ENCODE measurements at places on chromosomes 16 and 17.

GRCh38 chr16:11613381-11614303 lies 26.9 kb upstream of the LITAF start:
- no peak for DNase-seq

DNA sequence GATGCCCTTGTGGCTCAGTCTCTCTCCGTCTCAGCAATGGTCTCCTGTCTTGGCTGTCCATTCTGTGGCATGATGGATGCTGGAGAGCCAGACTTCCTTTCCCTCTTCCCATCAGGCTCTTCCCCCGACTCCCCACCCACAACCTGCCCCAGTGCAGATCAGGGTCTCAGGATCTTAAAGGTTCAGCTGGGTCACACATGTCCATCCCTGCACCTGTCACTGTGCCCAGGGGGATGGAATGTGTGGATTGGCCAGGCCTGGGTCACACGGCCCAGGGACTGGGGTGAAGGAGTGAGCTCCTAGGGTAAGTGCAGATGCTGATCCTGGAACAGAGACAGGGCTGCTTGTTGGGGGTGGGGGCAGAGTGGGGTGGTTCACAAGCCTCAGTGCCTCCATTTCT lies 23.0 kb downstream of the ADGRG5 start:
- no peak for DNase-seq

DNA sequence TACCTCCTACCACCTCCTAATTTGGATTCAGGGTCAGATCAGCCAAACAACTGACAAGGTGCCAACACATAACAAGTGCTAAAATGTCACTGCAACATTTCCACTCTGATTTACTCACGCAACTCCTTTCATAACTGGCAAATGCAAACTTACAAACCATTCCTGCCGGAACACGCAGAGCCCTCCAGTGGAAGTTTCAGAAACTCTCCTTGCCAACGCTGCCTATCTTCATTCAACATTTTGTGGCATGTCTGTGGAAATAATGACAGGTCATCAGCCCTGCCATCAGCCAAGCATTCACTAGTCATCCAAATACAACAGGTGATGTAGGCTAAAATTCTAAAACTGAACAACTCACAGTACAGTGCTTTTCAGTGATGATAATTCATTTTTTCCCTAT lies 37.7 kb upstream of the OR3A1 start:
- DNase-seq: no peak

GRCh38 chr17:74325376-74325742 lies 667 bp upstream of the KIF19 start:
- no peak for DNase-seq

GRCh38 chr16:31194898-31195297 lies 7.7 kb downstream of the PYCARD start:
- no peak for DNase-seq

DNA sequence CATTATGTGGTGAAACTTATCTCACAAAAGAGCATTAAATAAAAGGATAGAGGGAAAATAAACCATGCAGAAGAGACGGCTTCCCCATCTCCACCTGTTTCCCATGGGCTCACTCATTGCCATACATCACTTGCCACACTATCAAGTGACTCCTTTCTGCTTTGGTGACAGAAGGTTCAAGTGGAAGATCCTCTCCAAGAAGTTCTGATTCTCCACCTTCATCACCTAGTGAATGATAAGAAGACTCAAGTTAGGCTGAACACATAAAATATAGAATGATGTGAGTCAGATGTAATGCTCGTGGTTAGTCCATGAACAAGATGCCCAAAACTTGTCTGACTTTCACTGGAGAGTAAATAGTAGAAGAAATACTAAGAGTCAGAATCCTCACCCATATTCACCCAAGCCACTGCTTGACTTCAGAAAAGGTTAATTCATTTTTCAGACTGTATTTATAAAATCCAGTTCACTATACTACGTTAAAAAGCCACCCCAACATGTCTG lies 100.1 kb upstream of the TOB1 start:
- DNase-seq: no peak

DNA sequence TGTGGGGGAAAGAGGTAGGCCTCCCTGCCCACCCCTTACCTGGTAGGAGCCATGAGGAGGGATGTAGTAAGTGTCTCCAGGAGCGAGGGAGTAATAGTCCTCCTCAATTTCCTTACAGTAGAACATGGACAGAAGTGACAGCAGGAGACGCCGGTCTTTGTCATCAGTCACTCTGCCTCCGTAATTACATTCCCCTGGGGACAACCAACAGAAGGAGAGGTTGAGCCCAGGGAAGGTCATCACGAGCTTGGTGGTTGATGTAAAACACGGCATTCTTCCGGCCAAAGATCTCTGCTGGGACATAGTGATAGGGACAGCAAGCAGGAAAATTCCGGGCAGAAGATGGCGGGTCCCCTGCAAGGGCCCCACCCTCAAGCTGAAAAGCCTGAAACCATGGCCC lies 47.9 kb downstream of the LYRM1 start:
- no peak for DNase-seq

- DNase-seq: no peak
Measured at GRCh38 chr16:280991-281659, 734 bp downstream of the ARHGDIG start.

DNA sequence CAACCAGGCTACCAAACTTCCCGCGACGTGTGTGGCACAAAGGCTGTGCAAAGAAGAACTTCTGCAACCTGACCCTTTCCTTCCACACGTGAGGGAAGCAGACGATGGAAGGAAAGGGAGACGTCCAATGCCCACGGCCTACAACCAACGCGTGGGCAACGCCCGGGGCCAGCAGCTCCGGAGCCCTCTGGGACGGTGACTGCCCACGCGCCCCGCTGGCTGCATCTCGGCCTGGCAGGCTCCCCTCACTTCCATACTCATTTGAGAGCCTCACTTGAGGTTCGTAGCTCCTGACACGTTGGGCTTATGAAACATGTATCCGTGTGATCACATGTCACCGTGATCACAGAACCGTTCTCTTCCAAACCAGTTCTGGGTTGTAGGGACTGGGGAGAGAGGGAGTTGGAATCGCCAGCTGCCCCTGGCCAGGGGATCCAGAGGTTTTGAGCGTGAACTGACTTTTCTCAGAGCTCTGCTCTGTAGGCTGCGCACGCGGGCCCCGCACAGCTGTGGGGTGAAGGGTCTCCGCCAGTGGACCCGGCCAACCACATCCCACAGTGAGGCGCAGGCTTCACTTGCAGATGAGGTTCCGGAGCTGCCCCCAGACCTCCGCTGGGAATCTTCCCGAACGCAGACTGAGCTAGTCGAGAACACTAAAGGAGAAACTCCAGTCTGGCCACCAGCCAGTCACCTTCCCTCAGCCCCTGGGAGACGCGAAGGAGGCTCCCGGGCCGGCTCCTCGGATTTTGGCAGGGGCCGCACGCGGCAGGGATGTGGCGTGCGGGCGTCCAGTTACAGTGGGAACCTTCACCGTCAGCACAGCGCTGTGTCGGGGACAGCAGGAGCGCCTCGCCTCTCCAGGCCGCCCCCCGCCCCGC lies 1.0 kb downstream of the LMF1 start:
- DNase-seq: no peak

DNA sequence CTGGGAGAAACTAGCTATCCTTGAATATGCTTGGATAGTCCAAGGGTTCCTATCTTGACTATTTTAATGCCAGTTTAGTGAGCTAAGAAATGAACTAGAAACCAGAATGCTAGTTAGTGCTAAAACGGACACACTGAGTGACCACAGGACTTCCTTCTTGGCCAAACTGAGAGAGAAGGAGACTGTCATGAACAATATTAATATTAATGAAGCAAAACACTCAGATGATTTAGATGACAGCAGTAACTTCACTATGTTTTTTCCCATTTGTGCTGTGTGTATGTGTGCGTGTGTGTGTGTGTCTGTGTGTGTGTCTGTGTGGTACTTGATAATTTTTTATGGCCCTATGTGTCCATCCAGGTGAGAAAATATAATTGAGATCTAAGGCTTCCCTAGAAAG lies 2.2 kb upstream of the ATXN1L start:
- DNase-seq: no peak

- DNase-seq: no peak
Measured at GRCh38 chr16:48810803-48811453, 200.9 kb upstream of the N4BP1 start.

GRCh38 chr17:81148986-81149533 lies 16.2 kb upstream of the PVALEF start:
- no peak for DNase-seq

GRCh38 chr16:1638757-1639156 lies 26.6 kb downstream of the CRAMP1 start:
- no peak for DNase-seq

- no peak for DNase-seq
Measured at GRCh38 chr16:16172991-16173390, 50.3 kb downstream of the ABCC6 start.

DNA sequence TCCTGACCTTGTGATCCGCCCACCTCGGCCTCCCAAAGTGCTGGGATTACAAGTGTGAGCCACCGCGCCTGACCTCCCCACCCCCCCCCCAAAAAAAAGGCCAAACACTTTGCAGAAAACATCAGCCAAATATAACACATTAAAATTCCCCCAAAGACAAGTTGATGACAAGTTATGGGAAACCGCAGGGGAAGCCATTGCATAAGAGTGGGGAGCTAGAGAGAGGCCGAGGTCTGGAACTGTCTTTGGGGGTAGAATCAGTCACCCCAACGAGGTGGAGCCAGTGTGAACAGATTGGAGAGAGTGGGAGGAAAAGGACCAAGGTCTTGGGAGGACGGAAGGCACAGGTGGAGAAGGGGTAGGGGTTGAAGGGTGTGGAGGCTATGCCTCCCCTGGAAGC lies 2.8 kb downstream of the DRC3 start:
- no peak for DNase-seq

GRCh38 chr16:88983771-88984687 lies 7.0 kb upstream of the CBFA2T3 start:
- DNase-seq: no peak

- DNase-seq: no peak
Measured at GRCh38 chr16:49362230-49362629, 11.4 kb upstream of the C16orf78 start.
